Hematopoietic multipotent progenitor cell treated with erythropoietin and hydrocortisone succinate and interleukin-3 and kit ligand, for 17 days (in vitro differentiated cells): ENCODE measurements at places on chromosomes 4 and X.

DNA sequence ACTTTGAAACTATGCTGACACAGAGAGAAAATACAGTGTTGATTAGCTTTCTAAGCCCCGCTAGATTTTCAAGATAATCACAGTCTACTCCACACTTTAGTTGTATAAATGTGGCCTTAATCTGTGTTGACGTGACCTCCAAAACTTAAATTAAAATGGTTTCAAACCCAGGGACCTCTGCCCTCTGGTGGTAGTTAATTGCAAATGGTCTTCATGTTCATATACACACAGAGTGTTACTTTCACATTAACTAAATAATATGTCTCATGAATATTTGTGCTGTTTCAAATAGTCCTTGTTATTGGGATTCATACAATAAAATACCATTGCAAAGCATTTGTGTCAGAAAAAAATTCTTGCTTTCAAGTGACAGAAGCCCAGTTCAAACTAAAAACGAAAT, 64.3 kb downstream of the TASL start:
- DNase-seq, result no peak

DNA sequence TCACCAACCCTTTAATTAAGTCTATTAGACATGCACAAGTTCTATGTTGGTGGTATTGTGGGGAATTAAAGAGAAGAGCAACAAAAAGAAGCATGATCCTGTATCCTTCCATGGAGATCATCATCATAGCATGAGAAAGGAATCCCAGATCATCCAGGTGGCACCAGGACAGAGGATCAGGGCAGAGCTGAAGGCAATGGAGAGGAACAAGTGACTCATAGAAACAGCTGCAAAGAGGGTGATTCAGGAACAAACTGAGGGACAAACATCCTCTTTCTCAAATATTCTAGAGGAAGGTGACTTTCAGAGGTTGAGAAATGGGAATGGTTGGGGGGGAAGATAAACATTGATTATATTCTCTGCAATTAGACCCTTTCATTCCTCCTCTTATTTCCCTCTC, 105.5 kb upstream of the OTUD4 start:
- DNase-seq, result no peak

GRCh38 chr4:24795666-24796381, 451 bp downstream of the SOD3 start:
- no peak for DNase-seq

- DNase-seq, result peak; percentile 11
These were observed 540 bp downstream of the ZNF721 start for GRCh38 chr4:498328-498904.

DNA sequence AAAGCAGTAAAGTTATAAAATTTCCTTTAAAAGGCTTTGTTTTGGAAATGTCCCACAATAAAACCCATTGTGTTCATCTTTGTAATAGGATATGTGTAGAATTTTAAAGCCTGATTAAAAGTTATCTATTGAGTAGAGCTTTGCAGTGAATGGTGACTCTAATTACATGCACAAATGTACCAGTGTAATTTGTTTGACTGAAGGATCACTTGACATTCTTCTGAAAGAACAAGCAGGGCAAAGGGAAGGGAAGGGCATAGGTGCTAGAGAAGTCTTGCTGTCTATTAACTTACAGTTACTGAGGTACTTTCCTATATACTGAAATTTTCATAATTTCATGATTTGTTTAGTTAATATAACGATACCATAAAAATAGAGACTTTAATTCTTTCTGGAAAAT, 70.8 kb downstream of the STIM2 start:
- no peak for DNase-seq

DNA sequence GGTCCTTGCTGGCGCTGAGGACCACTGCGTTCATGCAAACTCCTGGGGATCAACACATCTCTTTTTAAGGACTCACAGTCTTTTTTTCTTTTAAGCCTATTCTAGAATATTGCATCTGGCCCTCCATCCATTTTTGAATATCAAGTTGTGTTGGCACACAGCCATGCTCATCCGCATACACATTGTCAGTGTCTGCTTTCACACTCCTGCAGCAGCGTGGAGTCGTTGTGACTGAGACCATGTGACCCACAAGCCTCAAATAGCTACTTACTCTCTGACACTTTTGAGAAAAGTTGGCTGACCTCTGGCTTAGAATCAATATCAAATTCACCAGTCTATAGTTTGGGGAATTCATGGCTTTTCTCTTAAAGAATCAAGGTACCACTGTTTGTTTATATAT, 191.8 kb upstream of the S100G start:
- no peak for DNase-seq

DNA sequence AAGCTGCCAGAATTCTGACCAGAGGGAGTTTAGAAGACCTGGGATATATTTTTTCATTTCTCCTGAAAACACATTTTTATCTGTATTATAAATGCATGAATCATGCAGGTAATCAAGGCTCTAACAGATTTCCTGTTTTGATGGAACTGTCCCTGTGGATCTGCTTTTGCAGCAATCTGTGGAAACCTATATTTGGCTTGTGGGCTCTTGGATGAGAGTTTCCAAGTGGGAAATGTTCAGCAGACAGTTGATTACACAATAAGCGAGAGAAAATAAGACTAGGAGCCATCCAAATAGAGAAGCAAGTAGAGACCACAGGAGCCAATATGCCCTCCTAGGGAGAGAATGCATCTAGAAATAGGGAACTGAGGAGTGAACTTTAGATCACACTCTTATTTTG, 105.0 kb downstream of the NDST3 start:
- DNase-seq, result no peak

GRCh38 chrX:80246271-80246670, 174.0 kb upstream of the TENT5D start:
- no peak for DNase-seq

GRCh38 chrX:7068939-7069367, 78.6 kb upstream of the STS start:
- DNase-seq, result no peak

DNA sequence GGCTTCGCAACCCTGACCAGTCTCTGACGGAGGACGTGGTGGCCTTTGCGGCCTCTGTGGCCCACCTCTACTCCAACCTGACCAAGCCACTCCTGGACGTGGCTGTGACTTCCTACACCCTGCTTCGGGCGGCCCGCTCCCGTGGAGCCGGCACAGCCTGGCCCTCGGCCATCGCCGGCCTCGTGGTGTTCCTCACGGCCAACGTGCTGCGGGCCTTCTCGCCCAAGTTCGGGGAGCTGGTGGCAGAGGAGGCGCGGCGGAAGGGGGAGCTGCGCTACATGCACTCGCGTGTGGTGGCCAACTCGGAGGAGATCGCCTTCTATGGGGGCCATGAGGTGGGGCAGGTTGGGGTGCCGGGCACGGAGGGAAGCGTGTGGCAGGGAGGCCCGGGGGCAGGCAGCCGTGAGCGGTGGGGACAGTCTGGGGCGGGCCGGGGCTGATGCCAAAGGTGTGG, 1.2 kb downstream of the ABCD1 start:
- no peak for DNase-seq

GRCh38 chr4:110641218-110641617, 18.3 kb upstream of the PITX2 start:
- DNase-seq, result no peak

- DNase-seq, result no peak
These were observed 380.6 kb upstream of the SPOCK3 start for GRCh38 chr4:167614866-167615265.

GRCh38 chr4:184284742-184285141, 67.1 kb upstream of the ENPP6 start:
- no peak for DNase-seq

DNA sequence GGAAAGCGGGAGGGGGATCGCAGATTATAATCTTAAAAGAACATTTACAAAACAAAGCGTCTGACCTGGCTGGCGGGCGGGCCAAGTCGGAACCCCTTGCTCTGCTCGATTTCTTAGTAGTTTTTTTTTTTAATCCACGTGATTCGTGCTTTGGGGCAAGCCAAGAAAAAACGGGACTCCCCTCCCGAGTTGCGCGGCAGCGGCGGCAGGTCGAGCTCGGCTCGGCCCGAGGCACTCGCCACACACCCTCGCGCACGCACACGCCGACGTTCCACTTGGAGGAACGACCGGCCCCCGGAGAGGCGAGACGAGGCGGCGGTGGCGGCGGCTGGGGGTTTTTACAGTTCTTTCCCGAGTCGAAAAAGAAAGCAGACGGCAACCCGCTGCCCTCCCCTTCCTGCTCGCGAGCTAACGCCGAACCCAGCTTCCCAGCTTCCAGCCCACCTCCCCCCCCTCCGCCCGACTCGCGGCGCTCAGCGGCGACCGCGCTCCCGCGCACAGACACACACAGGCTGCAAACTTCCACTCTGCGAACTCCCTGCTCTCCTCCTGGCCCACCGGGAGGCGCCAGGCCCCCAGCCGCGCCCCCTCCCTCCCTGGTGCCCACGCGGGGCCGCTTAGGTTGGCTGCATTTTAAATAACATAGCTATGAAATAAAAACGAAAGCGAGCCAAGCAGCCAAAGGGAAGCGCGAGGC, 1.2 kb downstream of the BCOR start:
- peak; percentile 20 for DNase-seq

- peak; percentile 31 for DNase-seq
These were observed 1.4 kb downstream of the CD99 start for GRCh38 chrX:2692221-2693112.

GRCh38 chr4:10088135-10089010, 28.2 kb downstream of the WDR1 start:
- DNase-seq, result no peak

DNA sequence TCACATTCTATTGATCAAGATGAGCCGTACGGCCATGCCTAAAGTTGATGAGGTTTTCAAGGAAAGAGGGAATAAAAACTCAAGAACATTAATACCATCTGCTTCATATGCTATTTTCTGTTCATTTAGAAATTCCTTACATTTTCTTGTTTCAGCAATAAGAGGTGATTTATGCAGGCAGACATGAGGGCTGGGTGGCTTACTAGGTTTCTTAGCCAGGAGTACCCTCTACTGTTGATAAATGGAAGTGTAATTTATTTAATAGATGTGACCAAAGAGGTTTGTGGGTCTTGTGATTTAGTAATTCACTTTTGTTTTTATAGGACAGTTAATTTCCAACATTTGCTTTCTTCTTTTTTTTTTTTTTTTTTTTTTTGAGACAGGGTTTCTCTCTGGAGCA, 6.4 kb upstream of the SMIM9 start:
- DNase-seq, result peak; percentile 78

- no peak for DNase-seq
These were observed 781.8 kb downstream of the FAM133A start for GRCh38 chrX:94455782-94456181.

- no peak for DNase-seq
These were observed 68.9 kb downstream of the INPP4B start for GRCh38 chr4:142777045-142777743.

DNA sequence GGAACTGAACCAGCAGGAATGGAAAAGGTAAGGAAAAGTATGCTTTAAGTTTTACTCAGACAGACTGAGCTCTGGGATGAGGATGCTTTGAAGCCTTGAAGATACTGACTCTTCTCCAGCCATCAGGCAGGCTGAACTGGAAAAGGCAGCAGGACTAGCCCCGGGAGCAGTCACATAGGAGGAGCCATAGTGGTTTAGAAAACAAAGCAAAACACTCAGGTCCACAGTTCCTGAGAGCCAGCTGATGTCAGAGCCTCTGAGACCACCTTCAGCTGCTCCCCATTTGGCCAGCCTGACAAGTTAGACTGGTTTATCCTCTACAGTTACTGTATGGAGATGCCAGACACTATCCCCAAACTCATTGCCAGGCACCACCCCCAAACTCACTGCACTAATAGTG, 167.9 kb upstream of the CPEB2 start:
- DNase-seq, result no peak

GRCh38 chr4:26813698-26814097, 46.9 kb upstream of the STIM2 start:
- no peak for DNase-seq

- DNase-seq, result no peak
These were observed 1.0 kb downstream of the TNIP2 start for GRCh38 chr4:2754848-2755819.

- DNase-seq, result no peak
These were observed 68.2 kb downstream of the ZNF827 start for GRCh38 chr4:145870155-145871020.

DNA sequence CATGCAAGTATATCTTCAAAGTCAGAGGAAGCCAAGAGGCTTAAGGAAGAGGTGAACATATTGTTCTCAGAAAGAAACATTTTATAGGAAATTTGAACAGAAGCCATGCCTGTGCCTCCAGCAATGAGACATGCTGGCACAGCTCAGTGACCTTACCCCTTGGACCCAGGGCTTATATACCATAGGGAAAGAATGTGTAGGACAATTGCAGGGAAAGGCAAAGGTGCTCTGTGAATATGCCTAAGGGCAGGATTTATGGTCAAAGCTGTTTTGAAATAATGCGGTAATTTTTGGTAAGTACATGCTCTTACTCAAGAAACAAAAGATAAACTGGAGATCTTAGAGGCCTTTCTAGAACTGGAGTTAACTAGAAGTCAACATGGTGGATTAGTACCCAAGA, 568.8 kb downstream of the GRID2 start:
- DNase-seq, result no peak

- no peak for DNase-seq
These were observed 539.3 kb upstream of the ATOH1 start for GRCh38 chr4:93289241-93289640.

DNA sequence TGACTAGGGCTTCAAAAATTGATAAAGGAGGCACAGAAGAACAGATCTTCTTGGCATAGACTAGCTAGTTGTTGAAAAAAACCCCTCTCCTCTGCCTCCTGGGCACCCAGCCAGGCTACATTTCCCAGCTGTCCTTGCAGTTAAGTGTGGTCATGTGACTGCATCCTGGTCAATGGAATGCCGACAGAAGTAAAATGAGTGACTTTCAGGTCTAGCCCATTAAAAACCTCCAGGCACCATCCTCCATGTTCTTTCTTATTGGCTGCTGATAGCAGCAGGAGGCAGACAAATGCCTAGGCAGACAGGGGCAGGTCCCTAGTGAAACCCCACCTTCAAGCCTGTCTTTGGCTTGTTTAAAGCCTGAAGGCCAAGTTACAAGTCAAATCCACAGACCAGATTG, 35.3 kb downstream of the ATXN3L start:
- no peak for DNase-seq

GRCh38 chr4:77082886-77083608, 7.3 kb upstream of the CCNI start:
- DNase-seq, result no peak

DNA sequence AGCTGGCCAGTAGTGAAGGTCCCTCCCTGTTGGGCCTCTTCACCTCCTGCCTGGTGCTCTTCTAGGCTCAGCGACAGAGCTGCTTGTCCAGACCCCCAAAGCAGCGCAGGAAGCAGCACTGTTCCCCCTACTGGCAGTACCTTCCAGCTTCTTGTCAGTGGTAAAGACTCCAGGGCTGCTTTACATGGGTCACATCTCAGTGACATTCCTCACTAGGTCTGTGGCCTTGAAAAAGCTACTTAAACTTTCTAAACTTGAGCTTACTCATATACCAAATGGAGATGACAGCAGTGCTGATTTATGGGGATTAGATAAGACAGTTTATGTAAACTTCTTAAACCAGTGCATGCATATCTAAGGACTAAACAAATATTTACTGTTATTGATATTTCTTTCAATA, 117.3 kb downstream of the FAT4 start:
- no peak for DNase-seq

GRCh38 chrX:933611-934010, 278.8 kb downstream of the CRLF2 start:
- no peak for DNase-seq

- DNase-seq, result no peak
These were observed 31.2 kb downstream of the CHM start for GRCh38 chrX:86016139-86016538.
